ENCODE measurements at places on chromosomes 4 and X. TPM values are rescaled to one million over a fixed set of nuclear protein-coding genes. Genes with fewer than 3 reads are reported as not detected.
A peak's percentile ranks its signal among the peaks of the same experiment; 100 is the strongest.

DNA sequence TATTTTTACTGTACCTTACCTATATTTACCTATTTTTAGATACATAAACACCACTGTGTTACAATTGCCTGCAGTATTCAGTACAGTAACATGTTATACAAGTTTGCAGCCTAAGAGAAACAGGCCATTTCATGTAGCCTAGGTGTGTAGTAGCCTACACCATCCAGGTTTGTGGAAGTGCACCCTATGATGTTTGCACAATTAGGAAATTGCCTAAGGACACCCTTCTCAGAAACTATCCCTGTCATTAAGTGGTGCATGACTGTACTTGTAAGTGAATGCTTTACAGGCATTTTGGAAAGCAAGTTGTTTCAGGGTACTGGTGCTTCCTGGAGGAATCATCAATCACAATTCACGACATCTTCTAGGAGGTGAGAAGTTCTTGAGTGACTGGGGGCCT lies 991.8 kb upstream of the SLIT2 start:
- no peak for DNase-seq

GRCh38 chrX:14875624-14876023 lies 2.4 kb downstream of the MOSPD2 start:
- DNase-seq: no peak

DNA sequence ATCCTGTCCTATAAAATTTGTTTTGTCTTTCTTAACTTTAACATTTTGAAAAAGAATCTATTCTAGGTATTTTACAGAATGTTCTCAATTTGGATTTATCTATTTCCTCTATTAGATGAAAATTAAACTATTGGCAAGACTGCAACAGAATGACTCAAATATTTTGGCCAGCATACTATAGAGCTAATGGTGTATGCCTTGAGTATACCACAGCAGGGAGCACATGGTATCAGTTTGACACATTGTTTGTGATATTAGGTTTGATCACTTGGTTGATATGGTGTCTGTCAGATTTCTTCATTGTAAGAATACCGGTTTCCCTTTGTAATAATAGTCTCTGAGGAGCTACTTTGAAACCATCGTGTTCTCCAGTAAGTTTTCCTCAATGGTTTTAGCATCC lies 87.8 kb upstream of the NPNT start:
- DNase-seq: no peak

- no peak for DNase-seq
Measured at GRCh38 chr4:11455201-11455835, 26.6 kb upstream of the HS3ST1 start.

DNA sequence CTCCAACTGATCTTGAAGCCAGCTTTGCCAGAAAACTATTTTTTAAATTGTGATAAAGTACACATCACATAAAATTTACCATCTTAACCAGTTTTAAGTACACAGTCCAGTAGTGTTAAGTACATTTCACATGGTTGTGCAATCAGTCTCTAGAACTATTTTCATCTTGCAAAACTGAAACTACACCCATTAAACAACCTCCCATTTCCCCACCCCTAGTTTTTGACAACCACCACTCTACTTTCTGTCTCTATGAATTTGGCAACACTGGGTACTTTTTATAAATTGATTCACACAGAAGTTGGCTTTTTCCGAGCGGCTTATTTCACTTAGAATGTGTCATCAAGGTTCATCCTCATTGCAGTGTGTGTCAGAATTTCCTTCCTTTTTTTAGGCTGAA lies 31.0 kb downstream of the TRPC5 start:
- no peak for DNase-seq

GRCh38 chr4:86506591-86506990 lies 87.5 kb upstream of the PTPN13 start:
- DNase-seq: no peak

DNA sequence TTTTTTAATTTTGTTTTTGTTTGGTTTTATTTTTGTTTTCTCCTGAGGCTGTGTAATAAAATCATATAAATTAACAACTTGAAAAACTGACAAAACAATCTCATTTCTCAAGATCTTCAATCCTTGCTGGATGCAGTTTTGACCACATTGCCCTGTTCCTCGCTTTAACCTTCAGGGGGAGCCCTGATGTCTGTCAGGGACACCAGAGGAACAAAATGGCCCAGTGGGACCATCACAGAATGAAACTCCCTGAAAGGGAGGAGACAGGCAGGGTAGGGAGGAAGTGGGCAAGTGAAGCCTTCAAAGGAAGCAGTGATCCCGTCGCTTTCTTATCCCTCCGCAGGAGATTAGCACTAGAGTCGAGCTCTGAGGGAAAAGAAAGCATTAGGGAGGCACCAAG lies 274.9 kb upstream of the LDB2 start:
- DNase-seq: no peak

Gene CLCN4
- not detected for total RNA-seq

Gene SLITRK4
- total RNA-seq: not detected

- DNase-seq: no peak
Measured at GRCh38 chrX:118222421-118222820, 105.8 kb upstream of the KLHL13 start.

- no peak for DNase-seq
Measured at GRCh38 chr4:145230726-145231125, 50.3 kb upstream of the OTUD4 start.

GRCh38 chrX:103927030-103927429 lies 35.4 kb upstream of the TMSB15B start:
- DNase-seq: no peak

Gene AFF1
- 40.3 TPM for total RNA-seq

DNA sequence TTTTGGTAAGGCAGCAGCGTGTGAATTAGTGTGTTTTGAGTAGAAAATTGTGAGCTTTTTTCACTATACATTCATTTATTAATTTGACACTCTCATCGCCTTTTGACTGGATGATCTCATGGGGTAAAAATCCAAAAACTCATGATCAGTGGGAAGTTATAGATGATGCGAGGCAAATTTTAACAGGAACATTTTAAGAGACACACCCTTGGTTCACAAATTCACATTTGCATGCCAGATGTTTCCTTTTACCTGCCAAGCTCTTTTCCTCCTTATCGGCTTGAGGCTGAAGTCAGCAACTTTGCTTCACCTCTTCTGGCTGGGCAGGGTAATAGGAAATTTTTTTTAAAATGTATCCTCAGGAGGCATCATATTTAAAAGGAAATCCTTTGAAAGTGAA lies 318.0 kb upstream of the HS3ST1 start:
- DNase-seq: no peak

Gene FOXR2
- total RNA-seq: not detected

Gene ITIH6
- total RNA-seq: not detected

- DNase-seq: no peak
Measured at GRCh38 chrX:28610746-28611145, 23.5 kb downstream of the IL1RAPL1 start.

GRCh38 chr4:164169591-164169990 lies 584.3 kb upstream of the SMIM31 start:
- DNase-seq: no peak

Gene CT45A3
- not detected for total RNA-seq

- no peak for DNase-seq
Measured at GRCh38 chr4:185122681-185123345, 20.3 kb upstream of the SLC25A4 start.

- DNase-seq: no peak
Measured at GRCh38 chr4:20356565-20356964, 104.9 kb downstream of the SLIT2 start.

DNA sequence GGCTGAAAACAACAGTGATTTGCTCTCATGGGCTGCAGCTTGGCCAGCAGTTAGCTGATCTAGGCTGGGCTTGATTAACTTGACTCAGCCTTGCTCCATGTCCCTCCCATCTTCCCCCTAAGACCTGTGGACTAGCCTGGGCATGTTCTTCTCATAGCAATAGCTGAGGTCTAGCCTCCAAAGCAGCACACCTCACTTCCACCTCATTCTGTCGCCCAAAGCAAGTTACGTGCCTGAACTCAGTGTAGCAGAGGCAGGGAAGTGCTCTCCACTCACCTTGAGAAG lies 62.2 kb downstream of the EVC start:
- DNase-seq: no peak

Gene IQSEC2
- total RNA-seq: 0.07 TPM

GRCh38 chr4:138437263-138437851 lies 195.2 kb upstream of the SLC7A11 start:
- DNase-seq: no peak

Gene MCF2
- total RNA-seq: 0.56 TPM

Gene VEGFD
- not detected for total RNA-seq

- DNase-seq: no peak
Measured at GRCh38 chr4:80610199-80610598, 274.7 kb downstream of the CFAP299 start.

Gene HUWE1
- total RNA-seq: 384 TPM

DNA sequence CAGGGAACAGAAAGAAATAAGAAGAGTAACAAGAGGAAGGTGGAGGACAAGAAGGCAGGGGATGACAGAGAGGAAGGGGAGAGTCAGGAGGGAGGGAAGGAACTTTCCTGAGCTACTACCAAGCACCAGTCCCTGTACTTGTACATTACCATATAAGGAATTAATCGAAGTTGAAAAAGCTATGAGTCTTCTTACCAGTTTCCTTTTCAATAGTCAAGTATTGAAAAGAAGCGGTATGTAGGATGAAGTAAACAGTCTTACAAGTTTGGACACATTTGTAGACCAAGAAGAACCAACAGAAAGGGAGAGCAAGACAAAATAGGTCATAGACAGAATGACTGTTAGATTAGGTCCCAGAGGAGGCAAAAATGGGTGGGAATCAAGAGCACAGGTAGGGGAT lies 629.7 kb upstream of the DIPK2B start:
- no peak for DNase-seq

DNA sequence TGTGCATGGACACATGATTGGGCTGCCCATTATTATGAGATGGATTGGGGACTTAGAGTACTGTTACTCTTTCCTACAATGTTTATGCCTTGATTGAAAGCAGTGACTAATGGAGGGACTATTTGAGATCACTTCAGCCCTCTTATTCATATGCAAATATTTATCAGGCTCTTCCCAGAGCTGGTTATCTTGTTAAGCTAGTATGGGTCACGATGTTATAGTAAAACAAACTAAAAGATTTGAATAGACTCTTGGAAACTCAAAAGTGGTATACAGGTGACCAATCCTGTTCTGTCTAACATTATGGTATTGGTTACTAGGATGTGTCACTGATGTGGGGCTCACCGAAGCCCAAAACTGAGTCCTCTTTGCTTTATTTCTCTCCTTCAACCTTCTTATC lies 306.2 kb upstream of the CASK start:
- DNase-seq: no peak

DNA sequence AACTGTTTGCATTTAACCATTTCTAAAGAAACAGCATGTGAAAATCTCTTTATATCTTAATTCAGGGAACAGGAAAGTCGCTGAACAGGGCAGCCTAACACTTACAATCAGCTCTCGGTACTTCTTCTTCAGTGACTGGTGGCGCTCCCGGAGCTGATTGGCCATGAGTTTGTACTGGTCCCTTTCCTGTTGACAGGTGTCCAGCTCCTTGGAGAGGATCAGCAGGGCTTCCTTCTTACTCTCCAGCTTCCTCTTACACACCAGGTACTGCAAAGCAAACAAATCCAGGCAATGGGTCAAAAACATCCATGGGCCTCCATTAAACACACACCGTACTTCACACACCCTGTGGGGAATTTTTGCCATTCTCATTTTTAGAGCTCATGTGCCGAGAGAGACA lies 36.4 kb downstream of the CCDC149 start:
- DNase-seq: no peak

- no peak for DNase-seq
Measured at GRCh38 chr4:152700151-152700550, 20.4 kb upstream of the TMEM154 start.

Gene LRAT
- total RNA-seq: not detected

DNA sequence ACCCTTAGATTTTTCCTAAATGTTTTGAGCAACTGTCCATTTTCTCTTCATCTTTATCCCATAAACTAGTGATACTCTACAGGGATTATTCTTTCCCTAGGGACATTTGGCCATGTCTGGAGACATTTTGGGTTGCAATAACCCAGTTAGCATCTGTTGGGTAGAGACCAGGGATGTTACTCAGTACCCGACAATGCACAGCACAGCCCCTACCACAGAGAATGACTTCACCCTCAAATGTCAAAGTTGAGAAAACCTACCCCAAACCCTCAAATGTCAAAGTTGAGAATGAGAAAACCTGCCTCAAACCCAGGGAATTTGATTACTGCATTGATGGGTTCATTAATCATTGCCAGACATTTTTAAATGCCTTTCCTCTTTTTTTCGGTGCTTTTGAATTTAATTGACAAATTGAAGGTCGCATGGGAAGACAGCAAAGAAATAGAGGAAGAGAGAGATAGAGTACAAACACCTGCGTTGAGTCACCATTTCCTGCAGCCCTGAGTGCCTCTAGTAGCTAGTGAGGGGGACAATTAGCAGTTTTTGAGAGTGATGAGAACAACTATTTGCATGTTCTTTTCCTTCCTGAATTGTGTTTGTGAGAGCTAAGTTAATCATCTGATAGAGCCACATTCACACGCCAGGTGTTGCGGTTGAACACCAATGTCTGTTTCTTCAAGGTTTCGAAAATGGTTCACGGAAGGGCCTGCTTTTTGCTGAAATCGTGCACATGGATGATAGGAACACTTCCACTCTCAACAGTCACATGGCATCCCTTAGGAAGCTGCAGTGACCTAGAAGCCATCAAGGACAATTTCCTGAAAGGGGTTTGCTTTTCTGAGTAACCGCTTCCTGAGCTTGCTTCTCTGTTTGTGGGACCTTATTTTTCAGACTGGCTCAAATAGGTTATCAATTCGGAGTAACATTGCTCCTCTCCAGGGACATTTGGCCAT lies 203.9 kb upstream of the VCX3A start:
- peak; percentile 10 for DNase-seq

GRCh38 chrX:39772057-39772832 lies 325.5 kb downstream of the BCOR start:
- peak; percentile 89 for DNase-seq

GRCh38 chr4:74293558-74293957 lies 14.7 kb upstream of the EPGN start:
- DNase-seq: no peak

DNA sequence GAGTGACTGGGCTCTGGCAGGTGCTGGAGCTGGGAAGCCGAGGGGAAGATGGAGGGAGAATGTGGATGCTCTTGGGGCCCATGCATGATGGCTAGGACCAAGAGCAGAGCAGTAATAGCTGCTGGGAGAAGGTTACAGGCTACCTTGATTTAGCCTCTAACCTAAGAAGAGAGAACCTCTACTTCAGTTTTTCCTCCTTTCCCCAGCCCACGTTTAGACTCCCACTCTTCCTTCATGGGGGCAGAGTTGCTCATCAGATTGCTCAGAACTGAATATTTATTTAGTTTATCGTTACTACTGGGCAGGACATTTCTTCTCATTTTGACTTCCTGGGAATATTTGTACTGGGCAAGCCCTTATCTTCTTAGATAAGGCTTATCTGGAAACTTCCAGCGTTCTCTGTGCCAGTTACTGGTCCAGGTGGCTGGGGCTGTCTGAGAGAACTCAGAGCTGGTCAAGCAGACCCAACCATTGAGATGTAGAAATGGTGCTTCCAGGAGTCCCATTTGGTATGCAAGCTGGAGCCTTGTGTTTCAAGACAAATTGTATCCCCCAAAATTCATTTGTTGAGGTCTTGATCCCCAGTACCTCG lies 442.9 kb upstream of the BOD1L1 start:
- no peak for DNase-seq
